Activated gamma-delta T cell (primary cell): ENCODE measurements at places on chromosomes 1 and 21.

GRCh38 chr1:63487336-63488065 is 35.5 kb downstream of the ITGB3BP start:
- DNase-seq, result no peak

GRCh38 chr1:16173447-16174260 is 17.8 kb upstream of the EPHA2 start:
- DNase-seq, result no peak

DNA sequence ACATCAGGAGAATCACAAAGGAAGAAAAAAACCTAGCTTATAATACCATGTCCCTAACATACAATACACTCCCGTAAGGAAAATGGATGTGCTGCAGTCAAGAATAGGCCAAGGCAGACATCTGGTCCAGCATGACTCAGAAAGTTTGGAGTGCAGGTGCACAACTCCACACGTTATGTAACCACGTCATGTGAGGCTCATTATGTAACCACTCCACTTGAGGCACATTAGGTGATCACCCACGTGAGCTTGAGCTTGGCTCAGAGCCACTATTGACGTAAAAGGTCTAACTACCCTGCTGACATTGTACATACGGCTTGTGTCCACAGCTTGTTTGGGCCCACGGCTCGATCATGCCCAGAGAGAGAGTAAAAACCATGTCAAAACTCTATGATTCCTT is 99.8 kb upstream of the C1orf21 start:
- no peak for DNase-seq

- DNase-seq, result no peak
Observed at GRCh38 chr1:59485171-59485570, 188.3 kb downstream of the FGGY start.

DNA sequence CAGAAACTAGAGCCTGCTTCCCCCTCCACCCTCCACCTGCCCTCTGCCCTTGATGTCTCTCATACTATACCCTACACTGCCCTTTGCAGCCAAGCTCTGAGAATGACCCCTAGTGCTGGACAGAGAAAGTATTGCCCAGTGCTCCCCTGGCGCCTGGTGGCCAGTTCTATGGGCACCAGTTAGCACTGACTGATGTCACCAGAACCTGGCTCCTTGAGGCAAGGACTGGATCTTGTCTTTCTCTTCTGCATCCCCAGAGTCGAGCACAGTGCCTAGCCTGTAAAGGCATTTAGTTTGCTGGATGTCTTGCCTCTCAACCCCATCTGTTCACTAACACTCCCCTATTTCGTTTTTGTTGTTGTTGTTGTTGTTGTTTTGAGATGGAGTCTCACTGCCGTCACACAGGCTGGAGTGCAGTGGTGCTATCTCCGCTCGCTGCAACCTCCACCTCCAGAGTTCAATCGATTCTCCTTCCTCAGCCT is 5.9 kb downstream of the PHLDA3 start:
- DNase-seq, result no peak
